Fibroblast of pulmonary artery (primary cell): ENCODE measurements at places on chromosomes 6 and 20.

GRCh38 chr6:14193524-14193923 lies 76.0 kb downstream of the CD83 start:
- no peak for DNase-seq

- no peak for DNase-seq
Measured at GRCh38 chr6:144315226-144315980, 30.3 kb downstream of the UTRN start.

GRCh38 chr6:131293472-131293911 lies 158.2 kb downstream of the AKAP7 start:
- DNase-seq, result no peak

DNA sequence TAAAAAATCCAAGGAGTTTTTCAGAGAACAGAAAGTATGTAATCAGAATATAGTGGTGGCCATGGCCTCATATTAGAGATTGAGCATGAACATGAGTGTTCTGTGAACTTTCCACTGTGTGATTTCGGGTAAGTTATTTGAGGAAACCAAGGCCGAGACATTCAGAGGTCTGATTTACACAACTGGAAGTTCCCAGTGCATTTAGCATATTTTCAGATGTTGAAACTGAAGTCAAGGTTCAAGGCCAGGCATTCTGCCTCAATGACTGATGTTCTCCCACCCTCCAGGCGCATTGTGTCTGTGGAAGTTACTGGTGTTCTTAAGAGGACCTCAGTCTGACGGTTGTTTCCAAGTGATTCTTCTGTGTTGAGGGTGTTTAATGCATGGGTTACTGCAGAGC lies 26.2 kb downstream of the RNF144B start:
- no peak for DNase-seq

GRCh38 chr6:27183060-27183832 lies 64.3 kb upstream of the PRSS16 start:
- no peak for DNase-seq

DNA sequence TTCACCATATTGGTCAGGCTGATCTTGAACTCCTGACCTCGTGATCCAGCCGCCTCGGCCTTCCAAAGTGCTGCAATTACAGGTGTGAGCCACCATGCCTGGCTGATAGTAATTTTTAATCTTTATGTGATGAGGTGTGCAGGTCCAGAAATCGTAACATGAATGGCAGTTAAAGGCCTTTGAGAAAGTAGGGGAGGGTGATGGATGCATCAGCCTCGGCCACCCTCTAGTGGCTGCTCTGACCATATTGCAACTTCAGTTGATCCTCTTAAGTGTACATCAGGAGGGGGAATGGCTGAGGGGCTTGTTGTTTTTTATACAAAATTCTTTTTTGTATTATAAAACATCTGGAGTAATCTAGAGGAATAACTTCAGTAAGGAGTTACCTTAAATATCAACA lies 193.0 kb downstream of the ZFAND3 start:
- peak; percentile 74 for DNase-seq

DNA sequence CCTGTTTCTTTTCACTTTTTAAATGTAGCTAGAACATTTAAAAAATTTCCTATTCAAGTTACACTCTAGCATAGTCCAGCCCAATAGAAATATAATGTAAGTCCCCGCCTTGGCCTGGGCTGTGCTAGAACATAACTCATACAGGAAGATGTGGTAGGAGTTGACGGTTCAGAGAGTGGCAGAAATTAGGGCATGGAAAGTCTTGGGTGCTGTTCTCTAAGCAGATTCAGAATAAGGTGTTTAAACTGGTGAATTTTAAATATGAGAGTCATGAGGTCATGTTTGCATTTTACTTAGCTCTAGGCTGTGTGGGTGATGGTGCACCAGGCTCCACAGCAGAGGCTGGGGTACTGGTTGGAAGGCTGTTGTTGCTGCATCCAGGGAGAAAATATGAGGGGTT lies 256.5 kb downstream of the FARS2 start:
- no peak for DNase-seq

DNA sequence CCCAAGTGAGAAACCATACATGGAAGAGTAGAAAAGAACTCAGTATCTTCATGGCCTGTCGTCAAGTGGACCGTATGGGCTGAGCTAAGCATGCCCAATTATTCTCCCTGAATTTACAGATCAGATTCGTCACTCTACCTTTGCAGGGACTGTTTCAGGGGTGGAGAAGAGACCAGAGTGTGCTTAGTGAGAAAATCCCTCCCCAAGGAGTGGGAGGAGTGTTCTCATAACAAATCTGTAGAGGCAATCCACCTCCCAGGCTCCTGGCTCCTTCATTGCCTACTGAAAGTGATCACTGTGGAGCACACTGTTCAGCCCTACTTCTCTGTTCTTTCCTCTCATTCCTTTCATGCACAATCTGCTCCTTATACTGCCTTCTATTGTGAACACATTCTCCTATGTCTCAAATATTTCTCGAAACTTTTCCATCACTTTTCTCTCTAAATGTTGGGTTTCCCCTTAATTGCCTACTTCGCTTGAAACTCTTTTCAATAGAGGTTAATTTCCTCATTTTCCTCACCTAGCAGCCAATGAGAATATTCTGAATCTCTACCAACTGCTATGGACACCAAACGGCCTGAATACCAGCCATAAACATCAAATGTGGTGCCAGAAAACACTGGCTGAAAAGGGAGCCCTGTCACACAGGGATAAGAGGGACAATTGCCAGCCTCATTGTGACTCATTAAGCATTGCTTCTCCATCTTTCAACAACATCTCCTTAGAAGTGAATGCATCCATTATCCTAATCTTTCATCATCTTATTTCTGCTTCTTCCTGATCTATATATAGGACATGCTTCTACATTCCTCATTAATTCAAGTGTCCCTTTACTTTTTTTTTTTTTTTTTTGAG lies 398.3 kb downstream of the UTRN start:
- no peak for DNase-seq

DNA sequence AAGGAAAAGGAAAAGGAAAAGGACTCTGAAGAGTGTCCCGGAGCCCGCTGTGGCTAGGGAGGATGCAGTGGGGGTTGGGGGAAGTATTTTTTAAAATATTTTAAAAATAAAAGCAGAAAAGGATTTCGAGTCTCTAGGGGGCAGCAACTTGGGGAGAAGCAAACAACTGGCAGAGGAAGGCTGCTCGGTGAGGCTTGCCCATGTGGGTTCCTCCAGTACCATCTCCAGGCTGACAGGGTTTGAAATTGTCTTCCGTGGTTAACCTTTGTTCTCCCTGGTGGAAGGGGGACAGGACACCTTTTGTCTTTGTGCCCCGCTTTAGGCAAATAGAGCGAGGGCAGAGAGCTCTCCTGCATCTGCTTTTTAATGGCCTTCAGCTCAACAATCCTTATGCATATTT lies 60.4 kb upstream of the SNX9 start:
- peak; percentile 21 for DNase-seq
